MM.1S (cell line): ENCODE measurements at places on chromosomes 2 and 18.

DNA sequence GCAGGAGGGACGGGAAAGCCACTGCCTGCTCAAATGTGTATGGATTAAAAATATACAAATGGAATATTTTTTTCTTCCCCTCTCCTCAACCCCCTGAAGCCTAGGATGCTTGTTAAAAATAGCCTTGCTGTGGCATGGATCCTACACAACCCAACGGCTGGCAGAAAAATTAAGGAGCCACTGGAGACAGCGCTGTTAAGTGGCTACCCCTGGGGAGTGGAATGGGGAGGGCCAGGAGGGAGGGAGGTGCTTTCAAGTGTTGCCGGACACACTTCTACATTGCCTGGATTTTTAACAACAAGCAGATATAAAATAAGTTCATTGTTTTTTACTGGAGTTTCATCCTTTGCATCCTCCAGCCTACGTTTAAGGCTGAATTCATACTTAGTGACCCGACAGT, 66.6 kb downstream of the ZBTB7C start:
- no peak for DNase-seq

GRCh38 chr2:11559786-11560155, 25.9 kb downstream of the GREB1 start:
- DNase-seq = no peak

DNA sequence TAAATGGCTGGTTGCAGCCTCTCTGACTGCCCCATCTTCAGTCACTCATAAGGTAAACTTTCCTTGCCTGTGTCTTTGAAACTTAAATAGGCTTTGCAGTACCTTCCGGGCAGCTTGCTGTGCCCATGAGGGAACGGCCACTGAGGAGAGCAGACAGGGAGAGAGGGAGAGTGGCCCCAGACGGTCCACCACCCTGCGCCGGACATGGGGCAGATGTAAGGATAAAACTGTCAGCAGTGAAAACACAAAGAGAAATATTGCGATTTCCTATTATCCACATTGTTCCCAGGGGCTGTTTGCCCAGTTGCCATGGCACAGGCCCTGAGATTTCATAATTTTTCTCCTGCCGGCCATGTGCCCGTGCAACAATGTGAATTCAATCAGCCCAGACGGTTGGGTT, 265.9 kb upstream of the SALL3 start:
- DNase-seq = no peak

DNA sequence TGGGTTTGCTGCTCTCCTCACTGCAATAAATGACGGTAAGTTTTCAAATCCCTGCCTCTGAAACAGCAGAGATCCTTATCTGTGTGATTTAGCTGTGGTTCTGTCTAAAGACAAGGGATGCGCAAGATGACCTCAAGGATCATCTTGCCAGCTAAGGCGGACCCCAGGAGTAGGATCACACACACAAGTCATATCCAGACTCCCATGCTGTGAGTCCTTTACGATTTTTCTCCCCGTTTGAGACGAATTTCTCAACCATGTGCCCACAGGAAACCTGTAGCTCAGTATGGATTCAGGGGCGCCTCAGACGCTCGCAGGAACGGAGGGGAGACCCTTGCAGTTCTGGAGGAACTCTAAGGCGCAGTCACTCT, 11.1 kb upstream of the DCTN1 start:
- peak; percentile 15 for DNase-seq

GRCh38 chr18:3281456-3282400, 19.8 kb downstream of the MYL12B start:
- DNase-seq = peak; percentile 71

DNA sequence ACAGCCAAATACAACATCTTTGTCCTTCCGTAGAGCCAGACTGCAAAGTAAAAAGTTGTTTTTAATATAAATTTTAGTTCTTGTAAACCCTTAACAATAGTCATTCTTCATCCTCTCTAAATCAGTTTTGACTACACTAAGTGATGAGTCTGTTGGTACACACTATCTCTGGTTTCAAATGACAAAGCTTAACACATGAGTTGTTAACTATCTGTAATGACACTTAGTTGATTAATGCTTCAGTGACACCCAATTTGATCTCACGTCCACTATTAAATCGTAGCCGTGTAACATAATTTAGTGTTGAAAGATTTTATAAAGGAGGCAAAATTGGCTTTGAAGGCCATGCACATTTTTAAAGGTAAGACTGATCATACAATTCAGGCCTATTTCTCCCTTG, 181.6 kb downstream of the ZNF521 start:
- no peak for DNase-seq

GRCh38 chr18:80231616-80232015, 15.7 kb downstream of the PARD6G start:
- DNase-seq = no peak

DNA sequence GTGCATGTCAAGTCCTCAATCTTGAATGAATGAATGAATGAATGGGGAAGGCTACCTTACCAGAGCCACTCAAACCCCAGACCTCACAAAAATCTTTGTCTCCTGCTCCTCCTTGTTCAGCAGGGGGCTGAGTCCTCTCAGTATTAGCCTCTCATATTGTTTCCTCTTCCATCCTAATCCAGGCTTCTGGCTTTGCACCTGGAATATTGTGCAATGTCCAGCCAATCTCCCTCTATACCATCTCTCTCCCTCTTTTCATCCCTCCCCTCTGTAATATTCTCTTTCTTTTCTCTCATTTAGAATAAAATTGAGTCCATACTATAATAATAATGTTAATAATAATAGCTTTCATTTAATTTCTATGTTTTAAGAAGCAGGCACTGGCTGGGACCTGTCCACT, 34.3 kb downstream of the ARHGAP25 start:
- no peak for DNase-seq
